ENCODE measurements at places on chromosomes 7 and 10.

DNA sequence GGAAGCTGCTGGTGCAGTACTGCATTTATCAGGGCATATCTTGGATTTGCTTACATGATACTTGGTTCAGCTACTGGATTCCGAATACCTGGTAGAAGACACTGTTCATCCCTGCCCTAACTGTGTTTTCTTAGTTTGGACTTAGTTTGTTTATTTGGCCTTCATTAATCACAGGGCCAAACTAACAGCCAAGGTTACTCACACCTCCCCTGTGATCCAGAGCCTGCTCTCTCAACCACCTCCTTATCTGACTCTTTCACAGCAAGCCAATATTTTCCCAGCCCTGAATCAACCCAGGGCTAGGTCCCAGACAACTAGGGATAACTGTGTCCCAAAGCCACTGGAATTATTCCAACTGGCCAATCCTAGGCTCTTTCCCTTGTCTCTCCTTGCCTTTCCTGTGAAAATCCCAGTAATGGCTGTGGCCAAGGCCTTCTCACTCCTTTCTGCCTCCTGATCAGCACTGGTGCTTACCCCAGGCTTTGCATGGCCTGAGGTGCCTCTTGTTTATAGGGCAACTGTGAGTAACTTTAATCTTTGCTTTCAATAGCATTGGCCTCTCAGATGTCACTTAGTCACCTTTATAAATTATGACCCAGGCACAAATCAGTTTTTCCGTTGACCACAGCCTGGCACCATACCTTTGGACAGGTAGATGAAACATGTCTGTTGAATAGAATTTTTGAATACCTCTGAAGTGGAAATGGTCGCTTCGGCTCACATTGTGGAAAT, 9.3 kb upstream of the JCAD start:
- no peak for DNase-seq

DNA sequence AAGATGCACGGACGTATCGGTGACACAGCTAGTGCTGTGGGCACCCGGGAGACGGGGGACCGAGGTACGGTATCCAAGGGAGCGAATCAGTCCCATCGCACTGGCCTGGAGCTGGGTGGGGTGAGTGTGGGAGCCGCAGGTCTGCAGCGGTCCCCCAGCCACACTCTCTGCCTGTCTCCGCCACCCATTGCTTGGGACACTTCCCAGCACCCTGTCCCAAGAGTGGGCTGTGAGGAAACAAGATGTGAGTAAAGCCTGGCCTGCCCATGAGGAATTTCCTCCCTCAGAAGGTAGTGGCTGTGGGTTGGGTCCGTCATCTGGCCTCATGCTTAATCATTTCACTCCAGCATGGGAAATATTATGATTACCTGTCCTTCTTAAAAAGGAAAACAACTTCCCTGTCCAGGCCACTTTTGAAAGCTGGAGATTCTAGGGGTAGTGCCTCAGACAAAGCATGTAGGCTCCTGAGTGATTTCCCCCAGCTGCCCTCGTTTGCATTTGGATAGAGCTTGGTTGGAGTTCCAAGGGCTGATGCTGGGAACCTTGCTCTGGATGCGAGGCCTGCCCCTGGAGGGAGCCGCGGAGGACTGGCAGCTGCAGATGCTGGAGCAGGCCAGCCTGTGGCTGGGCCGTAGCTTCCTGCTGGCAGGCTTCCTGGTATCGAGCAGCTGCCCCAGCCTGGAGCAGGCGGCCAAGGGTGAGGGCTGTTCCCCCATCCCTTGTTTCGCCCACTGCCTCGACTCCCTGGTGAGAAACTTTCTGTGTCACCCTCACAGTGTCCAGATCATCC, 6.2 kb upstream of the ACTR3C start:
- no peak for DNase-seq

- DNase-seq = no peak
Observed at GRCh38 chr10:114279289-114279688, 40.2 kb downstream of the VWA2 start.

DNA sequence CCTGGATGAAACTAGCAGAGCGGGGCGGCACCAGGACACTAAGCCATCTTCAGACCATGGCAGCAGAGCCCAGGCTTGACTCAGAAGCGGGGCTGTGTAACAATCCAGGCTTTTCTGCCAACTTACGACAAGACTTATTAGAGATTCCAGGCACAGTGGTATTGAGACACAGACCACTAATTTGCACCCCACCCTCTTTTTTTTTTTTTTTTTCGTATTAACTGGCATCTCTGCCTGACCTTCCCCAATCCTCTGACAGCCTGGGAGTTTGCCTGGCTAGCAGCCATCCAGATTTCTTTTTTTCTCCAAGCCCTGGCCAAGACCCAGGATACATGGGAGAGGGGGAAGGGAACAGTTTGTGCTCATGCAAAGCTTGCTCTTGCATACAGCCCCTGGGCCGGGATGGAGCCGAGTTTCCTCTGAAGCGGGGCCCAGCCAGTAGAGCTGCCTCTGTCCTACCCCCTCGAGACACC, 182.4 kb downstream of the PLXNA4 start:
- no peak for DNase-seq

DNA sequence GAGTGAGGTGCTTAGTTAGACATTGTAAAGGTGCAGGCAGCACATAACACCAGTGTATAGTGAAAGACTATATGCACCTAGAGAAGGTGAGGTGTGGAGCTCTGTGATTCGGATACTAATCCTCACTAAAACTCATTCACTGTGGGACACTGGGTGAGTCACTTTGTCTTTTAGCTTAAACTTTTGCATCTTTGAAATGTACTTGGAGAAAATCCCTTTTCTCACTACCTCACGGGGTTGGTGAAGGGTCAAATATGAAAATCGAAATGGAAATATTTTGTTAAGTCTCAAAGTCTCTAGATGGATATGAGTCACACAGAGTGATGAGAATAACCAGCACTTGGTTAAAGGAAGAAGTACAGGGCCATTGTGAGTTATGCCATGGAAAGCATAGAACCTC, 38.0 kb downstream of the MDFIC start:
- no peak for DNase-seq

- DNase-seq = peak; percentile 37
Observed at GRCh38 chr10:6145166-6145987, 56.5 kb downstream of the RBM17 start.

- no peak for DNase-seq
Observed at GRCh38 chr10:119742947-119743648, 17.2 kb downstream of the INPP5F start.

- DNase-seq = no peak
Observed at GRCh38 chr7:17144322-17144721, 154.1 kb upstream of the AHR start.
